ENCODE measurements at places on chromosomes 13 and 19.

GRCh38 chr13:27605099-27605498 is 15.2 kb downstream of the LNX2 start:
- DNase-seq: no peak

- DNase-seq: no peak
These were observed 29.1 kb upstream of the POP4 start for GRCh38 chr19:29576761-29577648.

DNA sequence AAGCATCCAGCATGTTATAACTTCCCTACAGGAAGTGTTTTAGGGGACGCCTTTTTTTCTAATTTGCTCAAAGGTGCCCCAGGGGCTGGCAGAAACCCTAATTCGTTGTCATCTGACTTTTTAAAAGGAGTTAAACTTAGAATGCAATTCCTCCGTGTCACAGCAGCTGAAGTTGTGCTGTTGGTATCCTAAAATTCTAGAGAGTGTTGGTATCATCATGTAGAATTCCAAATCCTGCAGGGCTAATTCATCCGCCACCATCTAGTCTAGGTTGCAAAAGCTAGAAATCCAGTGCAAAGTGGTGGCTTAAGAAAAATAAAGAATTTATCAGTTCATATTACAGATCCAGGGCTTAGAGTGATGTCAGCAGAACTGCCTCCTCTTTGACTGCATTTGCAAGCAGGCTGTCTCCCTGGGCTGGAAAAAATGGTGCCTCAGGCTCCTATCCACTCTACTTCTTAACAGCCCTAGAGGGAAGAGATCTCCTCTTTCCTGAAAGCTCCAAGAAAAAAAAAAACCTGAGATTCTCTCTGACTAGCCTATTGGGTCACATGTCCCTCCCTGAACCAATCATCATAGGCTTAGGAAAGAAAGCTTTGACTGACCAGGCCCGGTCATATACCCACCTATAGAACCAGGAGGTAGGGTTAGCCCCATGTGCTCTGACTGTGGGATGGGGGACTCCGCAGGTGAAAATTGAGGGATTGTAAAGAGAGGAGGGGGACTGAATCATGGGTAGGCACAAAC is 73.0 kb downstream of the MAP4K1 start:
- DNase-seq: no peak

DNA sequence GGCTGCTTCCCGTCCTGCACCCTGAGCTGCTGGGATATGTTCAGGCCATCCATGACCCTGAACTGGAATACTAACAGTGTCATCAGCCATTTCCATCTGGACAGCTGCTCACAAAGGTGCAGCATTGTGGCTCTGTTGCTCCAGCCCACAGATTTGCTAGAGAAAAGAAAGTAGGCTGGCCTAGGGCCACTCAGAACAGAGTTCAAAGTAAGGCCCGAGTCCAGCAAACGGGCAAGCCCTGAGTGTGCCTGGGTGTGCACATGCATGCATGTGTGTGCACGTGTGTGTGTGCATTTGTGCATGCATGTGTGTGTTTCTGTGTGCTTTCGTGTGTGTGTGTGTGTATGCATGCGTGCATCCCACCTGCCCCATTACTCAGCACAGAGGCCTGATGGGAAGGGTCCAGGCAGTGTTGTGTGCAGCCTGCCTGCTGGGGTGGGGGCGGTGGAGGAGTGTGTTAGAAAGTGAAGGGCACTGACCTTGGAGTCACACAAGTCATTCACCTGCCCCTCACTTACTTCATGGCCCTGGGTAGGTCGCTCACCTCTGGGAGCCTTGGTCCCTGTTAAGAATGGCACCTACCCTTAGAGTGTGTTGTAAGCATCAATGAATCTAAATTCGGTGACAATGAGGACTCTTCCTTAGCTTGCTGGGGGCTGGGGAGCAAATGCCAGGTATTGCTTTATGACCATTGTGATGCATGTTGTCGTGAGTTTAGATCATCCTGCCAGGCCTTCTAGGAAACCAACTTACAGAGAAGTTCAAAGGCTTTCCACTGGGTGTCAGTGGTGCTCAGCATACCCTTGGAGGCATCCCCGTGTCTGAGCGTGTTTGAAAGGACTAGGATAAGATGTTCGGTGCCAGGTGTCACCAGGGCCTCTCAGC is 53.2 kb downstream of the GPR12 start:
- no peak for DNase-seq

GRCh38 chr19:7932276-7932929 is 6.5 kb upstream of the CTXN1 start:
- no peak for DNase-seq

- DNase-seq: no peak
These were observed 2280.4 kb upstream of the PCDH20 start for GRCh38 chr13:63696055-63696454.

GRCh38 chr19:17052439-17052838 is 22.8 kb downstream of the HAUS8 start:
- no peak for DNase-seq

DNA sequence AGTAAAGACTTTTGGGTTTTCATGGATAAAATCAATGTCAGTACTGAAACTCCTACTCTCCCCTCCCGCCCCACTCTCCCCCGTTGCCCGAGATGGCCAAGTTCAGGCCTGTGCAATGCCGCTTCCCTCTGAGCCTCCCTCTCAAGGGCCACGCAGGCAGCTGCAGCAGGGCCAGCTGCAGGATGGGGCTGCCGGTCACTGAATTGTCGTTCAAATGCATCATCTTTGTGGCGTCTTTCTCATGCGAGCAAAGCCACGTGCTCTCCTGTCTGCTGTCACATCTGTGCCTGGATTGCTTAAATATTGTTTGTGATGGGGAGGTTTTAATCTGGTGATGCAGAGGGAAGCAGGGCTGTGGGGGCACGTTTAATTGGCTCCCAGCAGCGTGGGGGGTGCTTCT is 26.6 kb downstream of the SHISA2 start:
- no peak for DNase-seq

DNA sequence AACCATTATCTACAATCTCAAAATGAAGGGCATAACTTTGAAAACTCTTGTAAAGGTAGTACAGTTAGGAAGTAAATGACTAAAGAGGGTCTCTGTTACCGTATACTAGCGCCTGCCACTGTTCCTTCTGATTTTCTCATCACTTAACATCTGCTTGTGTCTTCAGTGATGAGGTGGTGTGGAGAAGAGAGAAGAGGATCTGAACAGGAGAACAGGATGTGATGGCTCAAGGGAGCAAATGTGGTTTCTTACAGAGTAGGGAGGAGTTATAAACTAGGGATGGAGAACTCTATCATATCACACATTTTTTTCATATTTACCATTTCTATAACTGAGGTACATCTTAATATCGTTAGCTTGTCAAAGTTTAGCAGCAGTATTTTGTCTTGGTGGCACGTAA is 1.1 kb downstream of the KCTD4 start:
- no peak for DNase-seq

GRCh38 chr13:93982179-93982918 is 497.1 kb downstream of the DCT start:
- no peak for DNase-seq

DNA sequence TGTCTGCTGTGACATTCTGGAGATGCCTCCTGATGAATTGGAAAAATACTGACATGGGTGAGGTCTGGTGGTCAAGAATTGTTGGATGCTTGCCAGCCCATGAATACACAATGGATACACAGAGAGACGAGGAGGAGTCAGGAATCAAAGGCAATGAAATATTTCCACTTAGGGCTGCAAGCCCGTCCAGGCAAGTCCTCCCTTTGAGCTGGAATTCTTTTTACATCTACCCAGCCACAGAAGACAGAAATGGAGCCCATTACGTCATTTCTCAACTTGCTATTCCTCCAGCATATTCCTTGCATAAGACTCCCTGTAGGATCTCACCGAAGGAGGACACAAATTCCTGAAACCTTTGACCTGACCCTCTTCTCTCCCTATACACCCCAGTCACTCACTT is 15.7 kb upstream of the IGFL4 start:
- DNase-seq: no peak

DNA sequence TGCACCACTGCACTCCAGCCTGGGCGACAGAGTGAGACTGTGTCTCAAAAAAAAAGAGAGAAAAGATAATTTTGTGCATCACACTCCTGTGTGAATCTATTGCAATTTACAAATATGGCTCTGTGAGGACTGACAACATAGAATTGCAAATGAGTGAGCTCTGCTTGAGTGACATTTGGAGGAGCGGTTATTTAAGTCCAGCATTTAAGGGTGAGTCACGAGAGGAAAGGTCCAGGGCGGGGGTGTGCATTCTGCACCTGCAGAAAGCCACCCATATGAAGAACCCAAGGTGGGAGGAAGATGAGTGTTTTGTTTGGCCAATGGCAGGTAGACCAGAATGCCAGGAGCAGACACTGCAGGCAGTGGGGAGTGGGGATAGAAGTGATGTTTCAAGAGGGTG is 58.5 kb downstream of the DGKH start:
- no peak for DNase-seq

- DNase-seq: no peak
These were observed 426.2 kb upstream of the KLHL1 start for GRCh38 chr13:70534466-70534865.

GRCh38 chr13:71727662-71728061 is 139.3 kb downstream of the DACH1 start:
- no peak for DNase-seq

GRCh38 chr13:71408416-71408815 is 458.6 kb downstream of the DACH1 start:
- DNase-seq: no peak

DNA sequence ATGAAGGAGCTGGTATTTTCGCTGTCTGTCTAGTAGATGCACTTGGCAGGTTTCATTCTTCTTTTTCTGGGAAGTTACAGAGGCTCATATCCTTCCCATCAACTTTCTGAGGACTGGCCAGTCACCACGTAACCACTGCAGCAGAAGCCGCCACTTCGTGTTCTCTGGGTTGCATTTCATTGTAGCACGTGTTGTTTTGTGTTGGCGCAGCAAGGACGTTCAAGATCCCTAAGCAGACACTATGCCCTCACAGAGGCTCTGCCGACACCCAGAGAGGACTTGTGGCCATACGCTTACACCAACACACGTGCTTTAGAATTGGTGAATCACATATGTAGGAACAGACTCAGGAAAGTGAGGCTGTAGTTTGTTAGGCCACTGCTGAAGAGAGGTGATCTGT is 42.2 kb upstream of the TEX29 start:
- no peak for DNase-seq

DNA sequence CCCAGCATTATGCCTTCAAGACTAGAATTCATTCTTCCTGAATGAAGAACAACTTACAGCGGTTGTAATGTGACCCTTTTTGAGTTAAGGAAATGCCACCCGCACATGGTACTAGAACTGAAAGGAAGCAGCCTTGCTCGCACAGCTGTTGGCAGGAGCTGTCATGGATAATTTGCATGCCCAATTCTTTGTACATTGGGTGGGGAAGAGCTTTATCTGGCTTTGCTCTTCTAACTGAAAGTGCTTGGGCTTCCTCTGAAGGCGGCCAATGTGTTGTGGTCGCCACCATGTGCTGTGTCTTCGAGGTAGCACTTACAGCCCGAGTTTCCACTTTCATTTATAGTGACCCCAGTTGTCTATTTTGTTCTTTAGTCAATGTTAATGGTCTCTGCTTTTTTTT is 3.4 kb downstream of the CCNE1 start:
- no peak for DNase-seq

DNA sequence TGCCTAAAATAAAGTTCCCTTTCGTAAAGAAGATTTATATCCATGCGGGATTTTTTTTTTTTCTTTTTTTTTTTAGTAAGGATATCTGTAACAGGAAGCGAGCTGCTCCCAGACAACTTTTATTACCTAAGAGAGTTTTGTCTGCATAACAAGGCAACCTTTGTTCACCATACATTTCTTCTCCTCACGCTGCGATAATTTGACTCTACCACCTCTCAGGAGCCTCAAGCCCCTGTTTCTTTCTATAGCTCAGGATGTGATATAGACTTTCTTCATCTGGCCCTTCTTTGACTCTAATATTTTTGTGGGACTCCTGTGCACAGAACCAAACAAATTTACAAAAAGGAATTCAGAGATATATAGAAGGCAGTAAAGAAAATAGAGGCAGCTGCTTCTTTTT is 1053.7 kb upstream of the SPRY2 start:
- DNase-seq: no peak

DNA sequence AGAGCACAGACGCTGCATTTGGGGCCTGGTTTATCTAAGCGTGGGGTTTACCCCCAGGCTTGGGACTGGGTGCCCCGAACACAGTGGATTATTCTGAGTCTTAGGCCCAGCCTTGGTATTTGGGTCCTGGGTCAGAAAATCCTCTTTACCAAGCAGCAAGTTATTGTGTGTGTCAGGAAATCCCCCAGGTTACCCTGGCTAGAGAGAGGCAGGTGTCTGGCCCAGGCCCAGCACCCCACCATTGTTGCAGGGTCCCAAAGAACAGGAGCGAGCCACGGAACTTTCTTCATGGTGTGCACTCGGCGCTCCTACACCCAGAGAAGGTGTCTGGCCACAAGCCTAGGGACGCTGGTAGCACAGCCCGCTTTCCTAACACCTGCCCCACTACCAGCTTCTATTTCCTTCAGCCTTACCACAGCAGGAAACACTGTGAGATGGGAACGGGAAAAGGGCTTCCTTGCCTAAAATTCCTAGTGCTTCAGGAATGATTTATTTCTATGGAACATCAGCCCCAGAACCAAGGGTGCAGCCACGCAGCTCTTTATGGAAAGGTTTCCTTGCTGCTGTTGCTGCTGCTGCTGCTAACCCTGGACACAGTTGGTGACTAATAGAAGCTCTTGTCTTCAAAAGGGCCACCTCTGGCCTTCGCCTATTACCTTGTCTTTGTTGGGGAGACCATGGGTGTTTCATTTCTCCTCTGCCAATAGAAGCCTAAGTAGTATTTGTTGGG is 7.4 kb upstream of the CDX2 start:
- no peak for DNase-seq
